ENCODE measurements at places on chromosomes 13 and 19. TPM values are rescaled to one million over a fixed set of nuclear protein-coding genes. Genes with fewer than 3 reads are reported as not detected.
A peak's percentile ranks its signal among the peaks of the same experiment; 100 is the strongest.

GRCh38 chr19:50008532-50008931 is 16.6 kb downstream of the VRK3 start:
- H3K4me3 ChIP-seq, result no peak overlapping the region
- DNase-seq, result no peak
- peaks cover 14% of the 10 kb centered on the region for H3K4me1 ChIP-seq
- H3K27me3 ChIP-seq, result no peaks in the 10 kb centered on the region
- peaks cover 34% of the 10 kb centered on the region for H3K36me3 ChIP-seq
- no peak overlapping the region for H3K27ac ChIP-seq

GRCh38 chr19:28652765-28653164 is 560.2 kb downstream of the UQCRFS1 start:
- no peak overlapping the region for H3K27ac ChIP-seq
- H3K4me3 ChIP-seq, result no peak overlapping the region
- no peak for DNase-seq
- no peaks in the 10 kb centered on the region for H3K27me3 ChIP-seq

GRCh38 chr19:47239152-47239551 is 8.2 kb upstream of the BBC3 start:
- no peaks in the 10 kb centered on the region for H3K27me3 ChIP-seq
- DNase-seq, result no peak
- peak overlapping the region; percentile 43 for H3K4me3 ChIP-seq
- peak overlapping the region; percentile 50 for H3K27ac ChIP-seq
- no peaks in the 10 kb centered on the region for H3K4me1 ChIP-seq

GRCh38 chr13:76470991-76471390 is 415.2 kb downstream of the KCTD12 start:
- no peaks in the 10 kb centered on the region for H3K4me1 ChIP-seq
- DNase-seq, result no peak
- H3K27me3 ChIP-seq, result no peaks in the 10 kb centered on the region
- no peaks in the 10 kb centered on the region for H3K36me3 ChIP-seq

DNA sequence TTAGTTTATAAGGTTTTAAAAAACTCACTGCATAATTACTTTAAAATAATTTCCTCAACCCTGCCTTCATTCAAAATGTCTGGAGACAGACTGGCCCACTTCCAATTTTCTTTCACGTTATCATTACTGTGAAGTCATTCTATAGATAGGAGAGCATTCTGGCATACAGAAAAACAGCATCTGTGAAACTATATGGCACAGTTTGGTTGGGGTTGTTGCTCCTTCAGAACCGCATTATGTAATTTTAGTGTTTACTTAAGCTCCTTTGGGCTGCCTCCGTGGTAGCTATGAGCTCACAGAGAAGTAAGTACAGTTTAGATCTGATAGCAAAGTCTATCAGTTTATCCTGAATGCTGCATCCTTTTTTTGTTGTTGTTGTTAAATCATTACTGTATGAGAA is 104.3 kb downstream of the KCNRG start:
- H3K4me1 ChIP-seq, result peaks cover 30% of the 10 kb centered on the region
- H3K4me3 ChIP-seq, result no peak overlapping the region
- DNase-seq, result no peak
- no peaks in the 10 kb centered on the region for H3K36me3 ChIP-seq

OR4F17 gene
- not detected for total RNA-seq

DNA sequence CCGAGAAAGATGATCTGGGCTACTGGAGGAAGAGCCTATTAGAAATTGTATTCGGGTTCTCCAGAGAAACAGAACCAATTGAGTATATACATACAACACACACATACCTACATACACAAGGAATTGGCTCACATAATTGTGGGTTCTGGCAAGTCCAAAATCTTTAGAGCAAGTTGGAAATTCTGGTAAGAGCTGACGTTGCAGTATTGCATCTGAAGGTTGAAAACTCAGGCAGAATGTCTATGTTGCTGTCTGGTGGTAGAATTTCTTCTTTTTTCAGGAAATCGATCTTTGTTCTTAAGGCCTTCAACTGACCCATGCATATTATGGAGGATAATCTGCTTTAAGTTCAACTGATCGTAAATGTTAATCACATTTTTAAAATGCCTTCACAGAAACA is 15.5 kb upstream of the OLFM4 start:
- H3K36me3 ChIP-seq, result no peaks in the 10 kb centered on the region
- no peaks in the 10 kb centered on the region for H3K27me3 ChIP-seq
- DNase-seq, result no peak
- no peak overlapping the region for H3K4me3 ChIP-seq
- no peaks in the 10 kb centered on the region for H3K4me1 ChIP-seq

GRCh38 chr13:35826626-35827254 is 304.4 kb downstream of the DCLK1 start:
- no peak for DNase-seq
- no peak overlapping the region for H3K27ac ChIP-seq
- no peak overlapping the region for H3K4me3 ChIP-seq
- no peaks in the 10 kb centered on the region for H3K27me3 ChIP-seq
- H3K36me3 ChIP-seq, result no peaks in the 10 kb centered on the region

TRPM4 gene
- total RNA-seq, result 18.0 TPM

HNRNPL gene
- total RNA-seq, result 140 TPM

TMEM238 gene
- 1.7 TPM for total RNA-seq

CCDC61 gene
- 15.2 TPM for total RNA-seq

DNA sequence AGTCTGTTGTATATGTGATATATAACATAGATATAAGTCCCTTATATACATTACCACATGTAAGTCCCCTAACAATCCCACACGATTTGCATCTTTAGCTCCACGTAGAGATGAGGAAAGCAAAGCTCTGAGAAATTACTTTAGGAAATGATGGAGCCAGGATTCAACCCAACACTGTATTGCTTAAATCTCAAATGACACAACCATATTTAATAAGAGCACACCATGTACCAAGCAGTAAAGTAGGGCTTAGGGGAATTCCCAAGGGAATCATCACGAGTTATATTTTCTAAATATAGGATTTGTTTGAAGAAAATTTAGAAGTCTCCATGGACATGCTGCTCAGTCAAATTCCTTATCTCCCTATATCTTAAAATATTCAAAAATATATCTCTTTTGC is 61.3 kb upstream of the POMP start:
- DNase-seq, result no peak
- H3K27ac ChIP-seq, result no peak overlapping the region
- H3K4me3 ChIP-seq, result no peak overlapping the region
- H3K27me3 ChIP-seq, result no peaks in the 10 kb centered on the region
- no peaks in the 10 kb centered on the region for H3K36me3 ChIP-seq

GRCh38 chr13:92510416-92510815 is 716.2 kb upstream of the GPC6 start:
- H3K36me3 ChIP-seq, result no peaks in the 10 kb centered on the region
- H3K4me3 ChIP-seq, result no peak overlapping the region
- DNase-seq, result no peak
- no peaks in the 10 kb centered on the region for H3K4me1 ChIP-seq
- H3K27ac ChIP-seq, result no peak overlapping the region

- no peak for DNase-seq
- no peak overlapping the region for H3K27ac ChIP-seq
- no peak overlapping the region for H3K4me3 ChIP-seq
- H3K27me3 ChIP-seq, result no peaks in the 10 kb centered on the region
Observed at GRCh38 chr13:56865416-56865815, 275.3 kb upstream of the PRR20A start.

ZIC2 gene
- total RNA-seq, result not detected

RDH8 gene
- total RNA-seq, result not detected

CEACAM21 gene
- 2.2 TPM for total RNA-seq

GRCh38 chr19:11460207-11460606 is 20.6 kb downstream of the ELAVL3 start:
- no peaks in the 10 kb centered on the region for H3K4me1 ChIP-seq
- H3K4me3 ChIP-seq, result no peak overlapping the region
- DNase-seq, result no peak
- H3K27me3 ChIP-seq, result no peaks in the 10 kb centered on the region
- H3K27ac ChIP-seq, result no peak overlapping the region

GRCh38 chr13:29922281-29922821 is 71.9 kb upstream of the UBL3 start:
- H3K27ac ChIP-seq, result peak overlapping the region; percentile 88
- H3K36me3 ChIP-seq, result no peaks in the 10 kb centered on the region
- DNase-seq, result no peak
- no peaks in the 10 kb centered on the region for H3K27me3 ChIP-seq
- H3K4me1 ChIP-seq, result peaks cover 30% of the 10 kb centered on the region

ACER1 gene
- total RNA-seq, result not detected

DNA sequence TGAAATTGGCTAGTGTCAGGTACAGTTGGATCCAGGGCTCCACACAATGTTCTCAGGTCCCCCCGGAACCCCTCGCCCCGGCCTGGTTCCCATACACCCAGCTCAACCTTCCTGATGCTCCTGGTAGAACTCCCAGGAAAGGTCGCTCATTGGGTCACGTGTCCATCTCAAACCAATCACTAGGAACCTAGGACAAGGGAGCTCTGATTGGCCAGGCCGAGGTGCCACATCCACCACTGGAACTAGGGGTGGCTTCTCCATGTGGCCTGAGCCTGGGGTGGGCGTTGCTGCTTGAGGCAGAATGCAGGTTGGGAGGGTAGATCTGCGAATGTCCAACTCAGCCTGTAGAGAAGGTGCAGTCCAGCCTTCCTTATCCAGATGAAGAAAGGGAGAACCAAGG is 6.9 kb upstream of the MEF2B start:
- no peak overlapping the region for H3K4me3 ChIP-seq
- no peaks in the 10 kb centered on the region for H3K27me3 ChIP-seq
- H3K4me1 ChIP-seq, result no peaks in the 10 kb centered on the region
- no peak for DNase-seq
- no peak overlapping the region for H3K27ac ChIP-seq

- H3K27me3 ChIP-seq, result no peaks in the 10 kb centered on the region
- no peaks in the 10 kb centered on the region for H3K36me3 ChIP-seq
- no peak overlapping the region for H3K27ac ChIP-seq
- no peak for DNase-seq
- H3K4me1 ChIP-seq, result no peaks in the 10 kb centered on the region
Observed at GRCh38 chr19:12448808-12449207, 8.0 kb upstream of the ZNF443 start.

PBX4 gene
- not detected for total RNA-seq

NAT14 gene
- total RNA-seq, result 10.5 TPM

DNA sequence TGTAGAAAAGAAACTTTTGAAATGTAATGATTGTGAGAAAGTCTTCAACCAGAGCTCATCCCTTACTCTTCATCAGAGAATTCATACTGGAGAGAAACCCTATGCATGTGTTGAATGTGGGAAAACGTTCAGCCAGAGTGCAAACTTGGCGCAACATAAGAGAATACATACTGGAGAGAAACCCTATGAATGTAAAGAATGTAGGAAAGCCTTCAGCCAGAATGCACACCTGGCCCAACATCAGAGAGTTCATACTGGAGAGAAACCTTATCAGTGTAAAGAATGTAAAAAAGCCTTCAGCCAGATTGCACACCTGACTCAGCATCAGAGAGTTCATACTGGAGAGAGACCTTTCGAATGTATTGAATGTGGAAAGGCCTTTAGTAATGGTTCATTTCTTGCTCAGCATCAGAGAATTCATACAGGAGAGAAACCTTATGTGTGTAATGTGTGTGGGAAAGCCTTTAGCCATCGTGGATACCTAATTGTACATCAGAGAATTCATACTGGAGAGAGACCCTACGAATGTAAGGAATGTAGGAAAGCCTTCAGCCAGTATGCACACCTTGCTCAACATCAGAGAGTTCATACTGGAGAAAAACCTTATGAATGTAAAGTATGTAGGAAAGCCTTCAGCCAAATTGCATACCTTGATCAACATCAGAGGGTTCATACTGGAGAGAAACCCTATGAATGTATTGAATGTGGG is 19.3 kb downstream of the ZNF583 start:
- H3K36me3 ChIP-seq, result peaks cover 23% of the 10 kb centered on the region
- H3K27ac ChIP-seq, result no peak overlapping the region
- DNase-seq, result no peak
- no peaks in the 10 kb centered on the region for H3K4me1 ChIP-seq
- H3K4me3 ChIP-seq, result no peak overlapping the region

S1PR5 gene
- not detected for total RNA-seq
